ENCODE measurements at places on chromosomes 4 and X.
A peak's percentile ranks its signal among the peaks of the same experiment; 100 is the strongest.

GRCh38 chr4:176444741-176445140 is 125.0 kb downstream of the SPCS3 start:
- no peak for DNase-seq

GRCh38 chr4:2732526-2732925 is 23.6 kb downstream of the TNIP2 start:
- DNase-seq: no peak

GRCh38 chr4:165288226-165288625 is 39.2 kb upstream of the MSMO1 start:
- DNase-seq: no peak

DNA sequence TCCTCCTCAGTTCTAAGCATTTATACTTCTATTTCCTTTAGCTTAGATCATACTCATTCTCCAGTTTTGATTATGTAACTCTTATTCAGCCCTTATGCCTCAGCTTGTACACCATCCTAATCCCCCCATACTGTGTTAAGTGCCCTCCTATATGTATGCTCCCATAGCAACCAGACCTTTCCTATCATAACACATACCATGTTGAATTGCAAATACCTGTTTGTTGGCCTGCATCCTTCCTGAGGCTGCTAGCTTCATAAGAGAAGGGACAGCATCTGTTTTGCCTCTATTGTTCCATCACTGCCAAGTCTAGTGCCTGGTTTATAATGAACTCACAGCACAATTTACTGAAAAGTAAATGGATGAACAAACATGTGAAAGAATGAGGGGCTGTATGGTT is 443.7 kb downstream of the CENPC start:
- DNase-seq: no peak

DNA sequence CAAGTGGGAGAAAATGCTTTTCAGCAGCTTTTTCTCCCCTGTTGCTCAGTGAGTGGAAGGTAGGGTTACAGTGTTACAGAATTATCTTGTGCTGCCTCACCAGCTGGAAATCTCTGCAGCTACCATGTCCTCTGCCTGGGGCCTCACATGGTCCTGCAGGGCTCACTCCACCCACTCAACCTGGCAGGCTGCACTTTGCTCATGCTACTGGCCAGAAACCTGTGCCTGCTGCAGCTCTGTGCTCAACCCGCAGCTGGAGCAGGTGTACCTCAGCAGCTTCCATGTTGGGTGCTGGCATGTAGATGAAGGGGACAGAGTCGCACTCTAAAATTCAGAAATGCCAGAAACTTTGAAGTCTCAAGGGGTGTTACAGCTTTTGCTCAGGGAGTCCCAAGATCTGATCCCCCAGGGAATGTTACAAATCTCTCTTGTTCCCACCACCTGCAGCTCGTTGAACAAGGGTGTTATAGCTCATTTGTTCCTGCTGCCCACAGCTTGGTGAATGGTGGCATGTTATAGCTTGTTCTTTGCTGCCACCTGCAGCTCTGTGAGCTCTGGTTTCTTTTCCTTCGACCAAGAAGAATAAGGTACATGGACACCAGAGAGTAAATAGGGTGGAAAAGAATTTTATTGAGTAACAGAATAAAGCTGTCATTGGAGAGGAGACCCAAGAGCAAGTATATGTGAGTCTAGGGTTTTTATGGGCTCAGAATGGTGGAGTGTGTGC is 845.8 kb downstream of the TECRL start:
- peak; percentile 15 for DNase-seq

DNA sequence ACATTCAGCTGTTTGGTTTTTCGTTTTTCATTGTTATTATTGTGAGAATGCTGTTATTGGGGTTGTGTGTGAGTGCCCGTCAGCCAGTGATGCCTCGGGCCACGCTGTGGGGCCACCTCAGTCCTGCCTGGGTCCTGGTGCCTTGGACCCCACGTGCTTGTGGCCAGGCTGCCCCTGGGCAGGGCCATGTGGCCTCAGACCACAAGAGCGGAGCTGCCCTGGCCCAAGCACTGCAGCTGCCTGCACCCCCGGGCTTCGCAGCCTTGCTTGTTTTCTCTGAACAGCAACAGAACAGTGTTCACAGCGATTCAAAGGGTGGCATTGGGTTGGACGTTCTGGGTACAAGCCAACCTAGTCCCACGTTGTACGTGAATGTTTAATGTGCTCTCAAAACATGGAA is 56.9 kb downstream of the CPLX1 start:
- DNase-seq: no peak

DNA sequence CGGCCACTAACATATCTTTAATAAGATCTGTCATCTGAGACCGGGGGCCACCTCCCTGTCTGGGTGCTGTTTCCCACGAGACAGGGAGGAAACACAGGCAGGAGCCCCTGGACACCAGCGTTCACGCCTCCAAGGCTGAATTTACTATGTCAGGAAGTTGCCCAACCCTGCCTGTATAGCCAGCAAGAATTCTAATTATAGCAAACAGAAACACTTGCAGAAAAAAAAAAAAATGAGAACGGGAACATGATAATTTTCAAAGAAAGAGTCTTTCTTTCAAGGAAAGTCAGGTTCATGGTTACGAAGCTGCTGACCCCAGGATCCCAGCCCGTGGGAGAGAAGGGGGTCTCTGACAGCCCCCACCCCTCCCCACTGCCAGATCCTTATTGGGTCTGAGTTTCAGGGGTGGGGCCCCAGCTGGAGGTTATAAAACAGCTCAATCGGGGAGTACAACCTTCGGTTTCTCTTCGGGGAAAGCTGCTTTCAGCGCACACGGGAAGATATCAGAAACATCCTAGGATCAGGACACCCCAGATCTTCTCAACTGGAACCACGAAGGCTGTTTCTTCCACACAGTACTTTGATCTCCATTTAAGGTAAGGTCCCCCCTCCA is at the start of gene IL3RA:
TSS of gene IL3RA (plus strand) at position 455 of the 613 bp plus-strand sequence. CDS start 4,981 bp downstream, outside the sequence.
- DNase-seq: no peak

- DNase-seq: no peak
Observed at GRCh38 chr4:20383283-20383682, 131.6 kb downstream of the SLIT2 start.

GRCh38 chr4:185463541-185463940 is 8.0 kb downstream of the CCDC110 start:
- no peak for DNase-seq

GRCh38 chr4:14862891-14863290 is 139.4 kb upstream of the CPEB2 start:
- DNase-seq: peak; percentile 57

DNA sequence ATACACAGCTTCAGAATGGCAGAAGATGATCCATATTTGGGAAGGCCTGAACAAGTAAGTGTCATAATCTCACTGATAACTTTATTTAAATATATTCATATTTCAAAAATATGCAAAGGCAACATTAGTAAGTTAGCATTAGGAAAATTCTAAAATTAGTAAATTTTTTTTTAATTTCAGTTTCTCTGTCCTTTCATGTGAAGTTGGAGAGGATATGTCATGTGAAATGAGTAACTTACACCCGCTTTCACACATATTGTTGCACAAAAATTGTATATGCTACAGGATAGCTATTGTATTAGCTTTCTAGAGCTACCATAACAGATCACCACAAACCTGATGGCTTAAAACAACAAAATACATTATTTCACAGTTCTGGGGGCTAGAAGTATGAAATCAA is 24.3 kb downstream of the NFKB1 start:
- no peak for DNase-seq

GRCh38 chr4:13483136-13483767 is 888 bp downstream of the RAB28 start:
- peak; percentile 7 for DNase-seq

- no peak for DNase-seq
Observed at GRCh38 chrX:3184176-3184930, 143.1 kb downstream of the ARSF start.

- no peak for DNase-seq
Observed at GRCh38 chrX:72349190-72349589, 43.5 kb upstream of the CITED1 start.

DNA sequence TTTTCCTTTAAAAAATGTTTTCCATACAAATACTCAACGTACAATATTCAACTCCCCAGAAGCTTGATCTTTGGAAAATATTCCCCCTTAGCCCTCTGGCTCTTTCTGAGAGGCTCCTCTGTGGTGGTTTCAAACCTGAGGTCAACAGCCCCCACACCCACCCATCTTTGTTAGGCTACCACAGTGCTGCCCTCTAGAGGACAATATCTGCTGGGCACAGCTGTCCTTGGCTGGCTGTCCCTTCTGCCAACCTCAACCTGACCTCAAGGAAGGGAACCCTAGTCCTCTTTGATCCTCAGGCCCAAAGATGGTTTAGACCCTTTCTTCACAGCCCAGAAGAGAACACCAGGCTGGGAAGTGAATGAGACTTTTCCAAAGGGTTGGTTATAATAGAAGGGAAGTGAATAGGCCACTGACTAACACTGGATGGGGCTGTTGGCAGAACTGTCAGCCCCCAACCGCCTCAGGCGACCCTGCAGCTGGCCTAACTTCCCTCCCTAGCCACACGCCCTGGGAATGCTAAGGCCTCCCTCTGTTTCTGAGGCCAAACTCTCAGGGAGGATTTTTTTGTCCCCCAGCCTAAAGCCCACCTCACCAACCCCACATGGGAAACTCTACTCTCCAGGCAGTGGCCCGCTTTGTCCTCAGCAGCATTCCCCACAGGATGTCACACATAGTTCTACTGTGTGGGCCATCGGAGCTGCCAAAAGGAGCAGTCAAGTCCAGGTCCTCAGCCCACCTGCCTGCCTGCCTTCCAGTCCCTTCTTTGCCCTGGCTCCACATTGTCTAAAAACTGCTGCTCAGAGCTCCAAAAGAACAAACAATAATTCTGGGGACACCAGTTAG is 34.3 kb downstream of the NYX start:
- DNase-seq: no peak

GRCh38 chrX:14013054-14013453 is 16.6 kb downstream of the GEMIN8 start:
- no peak for DNase-seq

Data from SK-N-DZ (cell line).